Tongue (tissue), 3 donors: ENCODE measurements at places on chromosomes 7 and 10. TPM values are rescaled to one million over a fixed set of nuclear protein-coding genes. Genes with fewer than 3 reads are reported as not detected.

The ACSM6 gene
- not detected for total RNA-seq

The TRIM74 gene
- total RNA-seq, result 1.7 TPM

The CDH23 gene
- total RNA-seq, result 12.2 TPM

The STK32C gene
- total RNA-seq, result 7.8 TPM

The PITRM1 gene
- 78.2 TPM for total RNA-seq

The GRM8 gene
- total RNA-seq, result 0.41 TPM

The MALRD1 gene
- total RNA-seq, result 6.4 TPM

The TMEM184A gene
- total RNA-seq, result 22.1 TPM

The SEC23IP gene
- total RNA-seq, result 25.3 TPM

The SSC4D gene
- total RNA-seq, result 0.41 TPM

The TRAPPC14 gene
- total RNA-seq, result 4.5 TPM

The CALHM1 gene
- 0.10 TPM for total RNA-seq

The TMEM236 gene
- 0.10 TPM for total RNA-seq

- peak; percentile 17 for DNase-seq
Observed at GRCh38 chr10:77497748-77498147, 139.9 kb downstream of the KCNMA1 start.

GRCh38 chr7:16318989-16319915 lies 102.1 kb downstream of the CRPPA start:
- no peak for DNase-seq

GRCh38 chr7:29987083-29987482 lies 2.5 kb downstream of the SCRN1 start:
- no peak for DNase-seq

DNA sequence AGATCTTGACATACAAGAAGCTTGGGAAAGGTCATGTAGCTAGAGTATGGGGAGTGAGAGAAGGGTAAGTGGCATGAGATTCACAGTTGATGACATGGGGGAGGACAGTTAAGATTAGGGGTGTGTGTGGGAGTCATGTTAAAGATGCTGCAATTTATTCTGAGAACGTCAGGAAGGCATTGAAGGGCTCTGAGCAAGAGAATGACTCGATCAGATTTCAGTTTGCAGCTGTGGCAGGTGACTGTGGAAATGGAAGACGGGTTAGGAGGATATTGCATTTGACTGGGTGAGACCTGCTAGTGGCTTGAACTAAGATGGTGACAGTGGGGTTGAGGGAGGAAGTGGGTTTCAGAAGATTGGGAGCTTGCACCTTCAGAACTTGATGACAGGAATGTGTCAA lies 5.6 kb downstream of the CDC123 start:
- DNase-seq, result no peak

- DNase-seq, result no peak
Observed at GRCh38 chr10:95211606-95212279, 17.7 kb downstream of the ACSM6 start.

- DNase-seq, result no peak
Observed at GRCh38 chr7:144063710-144064109, 5.9 kb upstream of the OR2A25 start.

- DNase-seq, result no peak
Observed at GRCh38 chr7:127789031-127789430, 137.0 kb downstream of the SND1 start.

DNA sequence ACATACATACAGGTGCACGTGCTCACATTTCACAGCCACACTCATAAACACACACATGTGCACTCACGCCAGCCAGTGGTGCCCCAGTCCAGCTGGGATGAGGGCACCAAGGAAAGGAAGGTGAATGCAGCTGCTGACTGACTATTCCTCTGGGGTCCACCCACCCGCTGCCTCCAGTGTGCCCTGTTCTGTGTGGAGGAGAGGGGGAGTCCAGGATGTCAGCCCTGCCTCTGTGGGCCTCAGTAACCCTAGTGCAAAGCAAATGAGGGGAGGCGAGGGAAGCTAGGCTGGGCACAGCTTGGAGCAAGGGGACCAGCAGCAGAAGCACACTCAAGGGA lies 57.6 kb downstream of the YKT6 start:
- no peak for DNase-seq

GRCh38 chr10:14782691-14783363 lies 8.1 kb upstream of the FAM107B start:
- DNase-seq, result no peak

- no peak for DNase-seq
Observed at GRCh38 chr10:62582101-62582705, 208.0 kb downstream of the ZNF365 start.

DNA sequence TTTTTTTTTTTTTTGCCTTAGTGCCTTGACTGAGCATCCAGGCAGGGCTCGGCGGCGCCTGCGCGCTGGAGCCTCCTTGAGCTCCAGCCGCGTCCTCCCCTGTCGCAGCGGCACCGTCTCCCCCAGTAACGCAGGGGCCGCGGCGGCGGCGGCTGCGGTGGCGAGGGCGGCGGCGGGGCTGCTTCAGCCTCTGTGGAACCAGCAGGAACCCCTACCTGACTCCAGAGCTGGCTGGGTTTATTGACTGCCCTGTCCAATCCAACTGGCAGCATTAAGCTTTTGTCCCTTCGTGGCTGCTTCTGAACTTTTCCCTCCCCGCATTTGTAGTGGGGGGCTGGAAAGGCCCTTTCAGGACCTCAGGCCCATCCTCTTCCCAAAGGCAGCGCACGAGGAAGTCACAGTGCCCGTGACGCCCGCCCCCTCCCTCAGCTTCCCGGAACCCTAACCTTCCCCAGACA lies at the start of gene GPR85:
GPR85 (minus strand) TSS at position 397 of the 458 bp plus-strand sequence. CDS start 2,106 bp downstream, outside the sequence.
- DNase-seq, result peak; percentile 88

GRCh38 chr7:2774935-2775334 lies 69.2 kb downstream of the GNA12 start:
- no peak for DNase-seq

DNA sequence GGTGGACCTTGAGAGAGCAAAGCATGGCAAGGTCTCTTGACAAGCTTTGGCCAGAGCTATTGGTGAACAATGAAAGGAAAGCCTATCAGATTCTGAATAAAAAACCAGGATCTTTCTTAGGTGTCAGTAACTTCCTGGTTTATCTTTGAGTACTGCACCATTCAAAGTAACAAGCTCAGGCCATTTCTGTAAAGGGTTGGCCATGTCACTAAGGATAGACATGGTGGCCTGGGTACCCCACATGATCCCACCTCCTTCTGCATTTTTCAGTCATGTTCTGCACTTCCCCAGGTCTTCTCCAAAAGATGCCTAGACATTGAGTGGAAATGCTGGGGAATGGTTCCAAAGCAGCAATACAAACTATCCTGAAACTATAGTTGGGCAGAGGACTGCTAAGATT lies 242.0 kb downstream of the ARHGAP12 start:
- DNase-seq, result no peak

- DNase-seq, result no peak
Observed at GRCh38 chr7:47303014-47303694, 278.8 kb downstream of the TNS3 start.

DNA sequence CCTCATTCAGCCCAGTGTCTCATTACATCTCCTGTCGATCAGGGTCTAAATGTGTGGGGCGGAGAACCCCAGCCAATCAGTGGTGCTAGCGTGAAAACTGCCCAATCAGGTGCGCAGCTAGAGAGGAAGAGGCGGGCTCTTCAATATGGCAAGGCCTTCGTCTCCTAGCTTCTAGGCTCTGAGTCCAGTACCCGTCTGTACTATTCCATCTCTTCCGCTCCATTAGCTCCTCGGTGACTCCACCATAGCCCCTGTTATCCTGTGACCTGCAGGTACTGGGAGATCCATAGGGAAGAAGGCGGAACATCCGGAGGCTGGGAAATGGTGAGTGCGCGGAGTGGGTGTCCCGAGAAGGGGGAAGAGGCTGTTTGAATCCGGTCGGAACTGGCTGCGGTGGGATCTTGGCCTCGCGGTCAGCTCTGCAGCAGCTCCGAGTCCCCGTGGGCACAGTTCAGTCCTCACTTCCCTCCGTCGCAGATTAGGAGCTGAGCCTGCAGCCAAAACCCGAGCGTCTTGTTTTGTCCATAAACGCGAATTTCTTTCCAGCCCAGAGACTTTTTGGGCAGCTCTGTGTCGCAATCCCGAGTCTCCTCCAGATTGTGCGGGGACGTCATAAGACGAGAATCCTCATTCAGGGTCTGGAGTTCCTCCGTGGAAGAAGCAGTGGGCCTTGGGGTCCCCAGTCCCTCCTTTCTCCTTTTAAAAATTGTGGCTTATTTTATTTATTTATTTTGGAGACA lies at the start of gene ZNF727:
ZNF727 (plus strand) TSS at position 134 of the 740 bp plus-strand sequence; CDS start at position 322, 188 bp downstream.
- peak; percentile 59 for DNase-seq

DNA sequence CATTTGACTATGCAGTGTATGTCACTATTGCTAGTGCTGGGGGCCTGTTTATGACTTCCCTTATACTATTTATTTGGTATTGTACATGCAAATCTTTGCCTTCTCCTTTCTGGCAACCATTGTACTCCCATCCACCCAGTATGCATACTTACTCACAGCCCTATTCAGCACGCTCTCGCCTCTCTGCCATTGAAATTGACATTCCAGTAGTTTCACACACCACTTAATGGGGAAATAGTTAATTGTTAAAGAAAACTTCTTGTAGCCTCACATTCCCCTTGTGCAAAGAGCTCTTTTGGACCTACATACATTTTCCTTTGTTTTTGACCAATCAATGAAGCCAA lies 9.9 kb downstream of the CLDN12 start:
- no peak for DNase-seq

DNA sequence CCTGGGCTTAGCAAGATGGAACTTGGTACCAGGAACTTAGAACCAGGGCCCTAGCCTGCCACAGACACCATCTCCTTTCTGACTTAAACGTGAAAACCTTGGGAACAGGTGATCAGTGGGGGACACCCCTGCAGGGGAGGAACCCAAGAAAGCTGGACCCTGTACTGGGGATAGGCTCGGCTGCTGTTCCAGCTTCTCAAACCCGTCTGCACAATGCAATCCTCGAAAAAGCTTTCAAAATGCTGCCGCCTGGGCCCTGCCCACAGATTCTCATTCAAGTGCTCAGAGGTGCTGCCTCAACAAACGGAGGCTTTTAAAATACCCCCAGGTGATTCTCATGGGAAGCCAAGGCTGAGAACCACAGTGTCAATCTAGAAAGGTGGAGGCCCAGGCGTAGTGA lies 169.7 kb downstream of the ARHGAP21 start:
- no peak for DNase-seq

GRCh38 chr10:50658165-50658564 lies 34.4 kb upstream of the SGMS1 start:
- DNase-seq, result no peak

DNA sequence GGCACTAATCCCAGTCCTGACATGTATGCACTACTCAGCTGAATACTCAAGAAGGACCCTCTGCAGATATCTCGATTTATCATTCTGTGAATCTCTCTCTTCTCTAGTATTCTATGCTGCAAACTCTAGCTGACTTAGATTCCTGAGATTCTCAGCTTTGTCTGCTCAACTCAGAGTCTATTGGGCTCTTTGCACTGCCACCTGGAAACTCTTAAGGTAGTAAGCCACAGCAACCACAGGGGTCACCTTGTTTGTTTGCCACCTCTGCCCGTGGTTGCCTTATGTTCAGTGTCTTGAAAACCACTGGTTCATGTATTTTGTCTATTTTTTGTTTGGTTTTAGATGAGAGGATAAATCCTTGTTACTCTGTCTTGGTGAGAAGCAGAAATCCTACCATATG lies 72.9 kb downstream of the SP8 start:
- no peak for DNase-seq

DNA sequence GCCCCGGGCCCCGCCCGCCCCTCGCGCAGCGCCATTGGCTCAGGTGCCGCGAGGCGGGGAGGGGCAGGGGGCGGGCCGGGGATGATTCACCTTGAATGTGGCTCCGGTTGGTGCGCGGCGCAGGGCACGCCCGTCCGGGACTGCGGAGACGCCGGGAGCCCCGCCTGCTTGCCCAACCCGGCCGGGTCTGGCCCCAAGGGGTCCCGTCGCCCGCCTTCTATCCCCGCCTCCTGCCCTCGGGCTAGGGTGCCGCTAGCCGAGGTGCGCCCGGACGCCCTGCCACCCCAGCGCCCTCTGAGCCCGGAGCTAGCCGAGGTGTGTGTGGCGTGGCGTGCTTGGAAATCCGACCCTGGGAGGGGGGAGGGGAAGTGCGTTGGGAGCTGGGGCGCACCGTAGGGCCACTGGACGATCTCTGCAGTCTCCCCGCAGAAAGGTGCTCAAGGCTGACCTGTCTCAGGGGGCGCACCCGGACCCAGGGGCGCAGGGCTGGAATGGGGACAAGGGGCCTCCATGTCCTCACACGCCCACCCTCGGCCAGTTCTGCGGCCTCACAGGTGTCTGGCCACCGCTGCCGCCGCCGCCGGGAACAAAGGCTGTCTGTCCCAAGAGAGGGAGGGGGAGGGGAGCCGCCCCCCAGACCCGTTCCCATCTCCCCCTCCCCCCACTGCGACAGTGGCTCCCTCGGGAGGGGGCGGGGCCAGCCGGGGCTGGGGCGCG lies 168.9 kb downstream of the NRF1 start:
- no peak for DNase-seq

GRCh38 chr7:157520249-157520648 lies 183.4 kb downstream of the DNAJB6 start:
- DNase-seq, result no peak

GRCh38 chr7:152173372-152174070 lies 148.0 kb downstream of the GALNT11 start:
- DNase-seq, result no peak

- no peak for DNase-seq
Observed at GRCh38 chr7:25091176-25091575, 33.9 kb downstream of the CYCS start.

- no peak for DNase-seq
Observed at GRCh38 chr10:47087667-47088066, 176.4 kb downstream of the PTPN20 start.

DNA sequence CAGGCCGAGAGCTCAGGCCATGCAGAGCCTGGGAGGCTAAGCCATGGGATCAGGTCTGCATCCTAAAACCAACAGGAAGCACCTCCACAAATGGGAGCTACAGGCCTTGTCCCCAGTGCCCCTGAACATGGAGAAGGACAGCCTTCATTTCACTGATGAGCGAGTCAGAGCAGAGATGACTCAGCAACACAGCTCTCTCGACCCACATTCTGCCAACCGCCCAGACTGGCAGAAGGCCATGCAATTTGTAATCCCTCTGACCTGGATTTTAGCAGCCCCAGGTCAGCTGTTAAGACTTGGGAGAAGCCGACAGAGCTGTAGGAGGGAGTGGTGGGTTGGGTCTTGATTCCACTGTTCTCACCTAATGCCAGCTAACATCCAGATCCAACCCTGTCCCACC lies 25.5 kb downstream of the VOPP1 start:
- DNase-seq, result peak; percentile 41

- no peak for DNase-seq
Observed at GRCh38 chr10:95833042-95833610, 74.6 kb upstream of the CC2D2B start.

GRCh38 chr10:115379064-115379463 lies 285.9 kb downstream of the ATRNL1 start:
- DNase-seq, result no peak

GRCh38 chr7:19119372-19119771 lies 1.9 kb upstream of the TWIST1 start:
- no peak for DNase-seq

DNA sequence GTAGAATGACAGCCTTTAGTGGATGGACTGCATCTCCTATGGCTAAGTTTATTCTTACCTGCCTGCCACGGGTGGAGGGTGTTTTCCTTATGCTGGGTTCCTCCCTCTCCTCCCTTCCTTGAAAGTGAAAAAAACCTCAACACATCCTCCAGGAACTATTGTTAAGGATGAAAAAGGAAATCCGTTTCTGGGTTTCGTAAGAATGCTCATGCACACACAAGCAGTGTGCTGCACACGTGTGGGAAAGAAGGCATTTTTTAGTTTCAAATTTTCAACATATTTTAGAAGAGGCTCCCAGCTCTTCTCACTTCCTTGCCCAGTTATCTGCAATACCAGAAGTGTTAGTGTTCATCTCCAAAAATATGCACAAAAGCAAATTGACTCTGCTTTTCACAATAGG lies 90.6 kb downstream of the FAM171A1 start:
- no peak for DNase-seq
